ENCODE measurements at places on chromosomes 16 and 17.

- no peak for DNase-seq
Measured at GRCh38 chr16:81823111-81823510, 44.0 kb downstream of the PLCG2 start.

DNA sequence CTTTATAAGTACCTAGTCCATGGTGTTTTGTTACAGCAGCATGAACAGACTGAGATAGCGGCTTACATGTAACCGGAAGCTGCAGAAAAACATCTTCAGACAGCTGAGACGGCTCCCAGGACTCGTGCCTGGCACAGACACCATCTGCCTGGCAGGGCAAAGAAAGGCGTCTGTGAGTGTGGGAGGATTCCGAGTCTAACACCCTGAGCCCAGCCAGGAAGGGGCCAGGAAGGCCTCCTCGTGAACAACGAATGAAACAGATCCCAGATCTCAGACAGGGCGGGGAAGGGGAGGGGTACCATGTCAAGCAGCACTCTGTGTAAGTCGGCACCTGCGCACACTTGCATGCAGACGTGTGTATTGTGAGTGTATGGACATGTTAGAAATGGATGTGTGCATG is 4.4 kb upstream of the CSNK1D start:
- no peak for DNase-seq

- no peak for DNase-seq
Measured at GRCh38 chr16:1432388-1433262, 1.7 kb downstream of the PERCC1 start.

GRCh38 chr16:76583466-76583865 is 306.3 kb downstream of the CNTNAP4 start:
- DNase-seq = no peak

DNA sequence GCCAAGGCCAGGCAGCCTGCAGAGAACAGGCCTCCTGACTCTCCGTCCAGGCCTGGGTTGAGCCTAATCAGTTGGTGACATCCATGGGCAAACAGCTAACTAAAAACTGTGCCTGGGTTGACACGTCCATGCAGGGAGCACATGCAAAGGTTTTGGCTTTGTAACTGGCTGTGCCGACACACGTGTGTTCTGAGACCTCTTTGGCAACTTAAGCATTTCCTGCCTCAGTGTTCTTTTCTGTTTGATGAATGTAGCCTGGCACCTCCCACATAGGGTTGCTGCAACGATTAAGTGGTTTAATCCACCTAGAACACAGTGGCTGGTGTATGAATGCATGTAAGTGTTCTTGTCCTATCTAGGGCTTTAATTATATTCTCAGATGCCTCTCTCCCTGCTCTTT is 3.2 kb downstream of the BCO1 start:
- DNase-seq = no peak

DNA sequence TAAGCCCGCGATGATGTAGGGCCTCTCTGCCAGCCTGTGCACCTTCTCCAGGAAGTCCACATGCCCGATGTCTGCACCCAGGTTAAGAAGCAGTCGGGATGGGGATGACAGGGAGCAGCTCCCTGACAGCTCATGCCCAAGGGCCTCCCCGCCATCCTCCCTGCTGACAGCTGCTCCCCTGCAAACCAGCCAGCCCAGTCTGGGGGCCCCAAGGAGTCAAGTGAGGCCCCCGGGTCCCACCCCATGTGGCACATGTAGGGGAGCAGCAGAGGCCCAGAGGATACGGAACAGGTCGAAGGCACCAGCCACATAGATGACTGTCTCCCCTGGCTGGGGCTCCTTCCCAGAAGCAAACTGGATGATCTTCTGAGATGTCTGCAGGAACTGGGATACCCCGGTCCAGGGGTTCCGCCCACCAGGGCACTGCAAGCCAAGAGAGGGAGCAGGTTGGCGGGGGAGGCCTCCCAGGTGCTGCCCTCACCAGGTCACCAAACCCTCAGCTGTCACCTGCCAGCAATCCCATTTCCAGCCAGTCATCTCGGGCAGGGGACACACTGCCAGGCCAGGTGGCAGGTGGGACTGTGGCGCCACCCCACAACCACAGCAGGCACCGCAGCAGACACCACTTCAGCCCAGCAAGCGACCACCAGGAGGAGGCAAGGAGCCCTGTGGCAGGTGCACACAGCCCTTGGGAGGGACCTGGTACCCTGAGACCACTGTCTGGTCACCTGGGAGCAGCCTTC is 4.6 kb downstream of the PCYT2 start:
- DNase-seq = no peak

- no peak for DNase-seq
Measured at GRCh38 chr17:62859146-62859545, 51.0 kb upstream of the MARCHF10 start.

DNA sequence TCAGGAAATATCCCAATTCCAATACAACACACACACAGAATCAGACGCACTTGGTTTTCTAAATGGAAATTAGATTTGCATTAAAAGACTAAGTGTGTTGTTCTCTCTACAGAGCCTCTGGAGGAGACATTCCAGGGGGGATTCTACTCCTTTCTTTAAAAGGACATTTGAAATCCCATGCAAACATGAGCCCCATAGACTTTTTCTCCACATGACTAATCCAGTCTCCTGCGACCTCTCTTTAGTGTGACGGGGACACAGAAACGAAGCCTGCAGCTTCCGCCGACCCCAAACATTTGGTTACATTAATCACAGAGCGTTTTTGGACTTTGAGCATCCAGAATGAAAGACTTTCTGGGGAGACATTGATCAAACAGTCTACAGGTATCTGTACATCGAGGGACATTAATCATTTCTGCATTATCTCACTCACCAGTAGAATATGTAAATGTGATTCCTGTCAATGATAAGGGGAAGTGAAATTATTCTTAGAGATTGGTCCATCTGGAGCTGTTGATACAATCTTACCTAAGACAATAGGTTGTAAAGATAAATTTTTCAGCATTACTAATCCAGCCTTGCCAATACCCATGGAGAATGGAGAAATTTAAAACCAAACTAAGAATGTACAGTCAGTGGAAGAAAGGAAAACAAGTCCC is 103.4 kb upstream of the IRX3 start:
- DNase-seq = no peak

DNA sequence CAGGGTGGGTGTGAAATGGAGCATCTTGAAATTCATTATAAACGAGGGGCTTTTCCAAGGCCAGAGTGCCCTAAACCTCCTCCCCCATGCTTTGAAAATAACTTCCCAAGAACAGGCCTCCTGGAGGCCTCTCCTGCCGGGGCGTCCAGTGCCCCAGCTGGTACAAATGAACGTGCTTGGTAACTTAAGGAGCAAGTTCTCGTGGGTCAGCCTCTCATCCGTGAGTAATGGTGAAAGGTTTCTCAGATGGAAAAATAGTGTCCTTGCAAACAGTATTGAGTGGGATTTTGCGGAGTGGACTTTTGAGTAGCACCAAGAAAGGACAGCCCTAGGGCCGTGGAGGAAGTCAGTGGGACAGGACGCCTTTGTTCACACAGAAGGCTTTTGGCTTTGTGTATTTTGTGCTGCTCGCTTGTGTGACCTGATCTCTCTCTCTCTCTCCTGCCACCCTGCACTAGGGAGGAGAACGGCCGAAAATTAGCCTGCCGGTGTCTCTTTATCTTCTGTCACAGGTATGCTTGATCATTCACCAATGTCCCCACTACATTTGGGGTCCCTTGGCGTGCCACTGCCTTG is 34.6 kb downstream of the CLEC16A start:
- no peak for DNase-seq

DNA sequence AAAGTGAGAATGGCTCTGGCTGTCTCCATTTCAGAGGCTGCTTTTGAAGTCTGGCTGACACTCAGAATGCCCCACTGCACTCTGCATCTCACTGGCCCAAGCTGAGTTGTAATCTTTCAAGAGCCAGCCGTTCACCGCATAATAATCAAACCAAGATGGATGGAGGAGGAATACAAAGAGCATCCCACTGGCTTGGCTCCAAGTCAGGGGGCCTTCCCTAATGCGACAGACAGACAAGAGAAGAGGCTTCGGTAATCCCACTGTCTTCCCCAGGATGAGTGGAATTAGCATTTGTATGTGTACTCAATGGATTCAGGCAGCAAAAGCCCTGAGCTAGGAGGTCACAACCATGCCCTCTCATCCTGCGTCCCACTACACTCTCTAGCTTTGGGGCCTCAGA is 68.0 kb downstream of the CBLN1 start:
- no peak for DNase-seq

GRCh38 chr16:9275816-9276354 is 184.4 kb downstream of the HAPSTR1 start:
- DNase-seq = no peak

DNA sequence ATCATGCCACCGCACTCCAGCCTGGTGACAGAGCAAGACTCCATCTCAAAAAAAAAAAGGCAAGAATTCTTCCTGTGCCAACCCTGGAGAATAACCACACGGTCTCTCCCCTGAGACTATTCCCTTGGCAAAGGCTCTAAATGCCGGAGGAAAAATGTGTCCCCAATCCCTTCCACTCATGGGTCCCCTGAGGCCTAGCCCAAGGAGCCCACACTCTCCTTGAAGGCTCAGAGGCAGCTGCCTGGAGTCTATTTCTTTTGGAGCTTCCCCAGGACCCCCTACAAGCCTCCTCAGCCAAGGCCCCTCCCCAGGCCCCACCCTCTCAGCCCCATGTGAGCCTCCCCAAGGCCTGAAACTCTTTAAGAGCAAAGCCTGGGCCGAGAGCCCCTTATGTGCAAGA is 16.6 kb downstream of the CEP131 start:
- DNase-seq = no peak

GRCh38 chr16:10033556-10033955 is 148.7 kb downstream of the GRIN2A start:
- no peak for DNase-seq

DNA sequence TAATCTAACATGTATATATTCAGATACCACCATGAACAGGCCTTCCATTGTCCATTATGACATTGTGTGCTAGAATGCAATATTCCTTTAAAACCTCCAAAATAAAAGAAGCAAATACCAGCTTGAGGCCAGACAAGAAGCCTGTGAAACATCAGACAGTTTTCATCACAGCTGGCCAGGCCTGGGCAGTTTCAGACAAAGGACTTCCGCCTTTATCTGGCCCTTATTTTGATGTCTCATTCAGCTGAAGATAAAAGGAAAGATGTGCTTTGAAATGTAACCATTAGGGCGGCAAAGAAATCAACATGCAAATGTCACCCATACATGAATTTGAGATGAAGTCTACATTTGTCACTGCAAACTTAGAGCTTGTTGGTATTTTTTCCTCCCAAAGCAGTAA is 737.5 kb downstream of the KCNJ2 start:
- no peak for DNase-seq

DNA sequence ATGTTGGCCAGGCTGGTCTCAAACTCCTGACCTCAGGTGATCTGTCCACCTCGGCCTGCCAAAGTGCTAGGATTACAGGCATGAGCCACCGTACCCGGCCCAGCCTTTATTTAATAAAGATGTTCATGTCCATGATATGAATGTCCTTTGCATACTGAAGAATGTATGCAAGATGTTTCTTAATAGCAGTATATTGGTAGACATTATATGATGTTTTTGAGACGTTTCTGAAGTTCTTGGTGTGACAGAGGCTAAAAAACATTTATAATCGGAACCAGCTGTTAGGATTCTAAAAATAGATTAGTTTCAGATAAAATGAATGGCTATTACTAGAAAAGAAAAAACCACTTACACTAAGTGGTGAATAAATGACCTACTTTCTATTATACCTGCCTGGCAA is 11.8 kb downstream of the PDZD9 start:
- DNase-seq = no peak

DNA sequence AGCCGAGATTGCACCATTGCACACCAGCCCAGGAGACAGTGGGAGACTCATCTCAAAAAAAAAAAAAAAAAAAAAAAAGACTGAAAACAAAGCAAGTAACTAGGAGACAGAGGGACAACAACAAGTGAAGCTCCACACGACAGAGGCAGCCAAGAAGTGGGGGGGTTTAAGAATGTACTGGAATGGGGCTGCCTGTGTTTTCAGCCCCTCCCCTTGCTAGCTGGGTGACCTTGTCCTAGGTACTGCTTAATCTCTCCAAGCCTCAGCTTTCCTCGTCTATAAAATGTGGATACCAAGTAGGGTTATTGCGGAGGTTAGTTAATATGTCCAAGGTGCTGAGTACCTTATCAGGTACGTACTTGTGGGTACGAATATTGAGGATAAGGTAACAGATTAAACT is 163.8 kb upstream of the CACNG5 start:
- DNase-seq = no peak

DNA sequence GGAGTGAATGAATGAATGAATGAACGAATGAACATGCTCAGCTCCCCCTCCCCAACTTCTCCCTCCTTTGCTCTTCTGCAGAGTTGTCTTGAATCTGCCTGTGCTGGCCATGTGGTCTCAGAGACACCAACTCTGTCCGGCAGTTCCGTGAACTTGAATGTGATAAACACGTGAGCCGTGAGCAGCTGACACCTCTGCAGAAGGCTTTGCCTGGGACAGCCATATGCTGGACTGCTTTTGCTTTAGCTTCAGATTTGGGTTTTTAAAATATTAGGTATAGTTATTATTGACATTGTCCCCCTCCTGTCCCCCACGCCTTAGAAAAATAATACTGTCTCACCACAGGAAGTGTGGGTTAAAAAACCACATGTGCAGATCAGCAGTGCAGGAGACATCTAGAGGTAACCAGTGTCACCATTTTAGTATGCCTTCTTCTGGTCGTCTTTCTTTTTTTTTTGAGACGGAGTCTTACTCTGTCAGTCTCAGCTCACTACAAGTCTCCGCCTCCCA is 83.8 kb downstream of the ABCC1 start:
- peak; percentile 36 for DNase-seq

- no peak for DNase-seq
Measured at GRCh38 chr17:28700830-28701492, 10.7 kb downstream of the PROCA1 start.

GRCh38 chr16:49365711-49366509 is 7.7 kb upstream of the C16orf78 start:
- no peak for DNase-seq

DNA sequence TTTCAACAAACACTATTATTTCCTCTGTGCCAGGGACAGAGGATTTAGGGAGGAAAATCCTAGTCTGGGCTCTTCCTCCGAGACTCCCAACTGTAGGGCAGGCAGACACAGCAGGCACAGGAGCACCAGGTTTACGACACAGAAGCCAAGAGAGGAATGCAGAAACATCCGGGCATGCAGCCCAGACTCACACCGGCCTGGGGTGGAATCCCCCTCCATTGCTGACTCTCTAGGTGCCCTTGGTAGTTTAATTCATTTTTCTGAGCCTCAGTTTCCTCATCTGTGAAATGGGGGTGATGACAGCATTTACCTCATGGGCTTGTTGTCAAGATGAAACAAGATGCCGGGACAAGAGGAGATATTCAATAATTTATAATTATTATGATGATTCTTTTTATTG is 14.9 kb downstream of the CA4 start:
- DNase-seq = no peak

DNA sequence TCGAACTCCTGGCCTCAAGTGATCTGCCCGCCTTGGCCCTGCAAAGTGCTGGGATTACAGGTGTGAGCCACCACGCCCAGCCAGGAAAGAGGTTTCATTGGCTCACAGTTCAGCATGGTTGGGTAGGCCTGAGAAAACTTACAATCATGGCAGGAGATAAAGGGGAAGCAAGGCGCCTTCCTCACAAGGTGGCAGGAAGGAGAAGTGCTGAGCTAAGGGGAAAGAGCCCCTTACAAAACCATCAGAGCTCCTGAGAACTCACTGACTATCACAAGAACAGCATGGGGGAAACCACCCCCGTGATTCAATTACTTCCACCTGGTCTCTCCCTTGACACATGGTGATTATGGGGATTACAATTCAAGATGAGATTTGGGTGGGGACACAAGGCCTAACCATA is 411.7 kb upstream of the ZFHX3 start:
- DNase-seq = no peak
